ENCODE measurements at places on chromosomes 6 and 20.

- DNase-seq, result no peak
Observed at GRCh38 chr20:48040491-48040890, 255.2 kb upstream of the SULF2 start.

- DNase-seq, result no peak
Observed at GRCh38 chr6:6180684-6181083, 139.8 kb downstream of the F13A1 start.

GRCh38 chr6:150894935-150895552, 29.5 kb downstream of the MTHFD1L start:
- DNase-seq, result no peak

DNA sequence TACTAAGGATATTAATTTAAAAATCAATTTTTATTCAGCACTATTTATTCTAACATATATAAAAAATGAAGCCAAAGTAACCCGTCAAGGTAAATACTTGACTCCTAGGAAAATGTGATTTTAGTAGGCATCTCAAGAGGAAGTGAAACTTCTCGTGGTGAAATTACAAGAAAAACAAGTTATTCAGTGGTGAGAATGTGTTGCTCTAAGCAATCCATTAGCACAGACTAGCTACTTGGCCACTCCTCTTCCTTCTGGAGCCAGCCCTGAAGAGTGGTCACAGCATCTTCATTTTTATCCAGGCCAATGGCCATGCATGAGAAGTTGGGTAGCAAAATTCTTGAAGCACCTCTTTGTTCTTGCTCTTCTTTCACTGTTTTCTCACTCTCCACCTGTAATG, 40.4 kb upstream of the GFRAL start:
- no peak for DNase-seq

GRCh38 chr20:17168026-17168612, 58.7 kb upstream of the PCSK2 start:
- no peak for DNase-seq

GRCh38 chr20:63568170-63568981, 5.7 kb downstream of the HELZ2 start:
- DNase-seq, result no peak

DNA sequence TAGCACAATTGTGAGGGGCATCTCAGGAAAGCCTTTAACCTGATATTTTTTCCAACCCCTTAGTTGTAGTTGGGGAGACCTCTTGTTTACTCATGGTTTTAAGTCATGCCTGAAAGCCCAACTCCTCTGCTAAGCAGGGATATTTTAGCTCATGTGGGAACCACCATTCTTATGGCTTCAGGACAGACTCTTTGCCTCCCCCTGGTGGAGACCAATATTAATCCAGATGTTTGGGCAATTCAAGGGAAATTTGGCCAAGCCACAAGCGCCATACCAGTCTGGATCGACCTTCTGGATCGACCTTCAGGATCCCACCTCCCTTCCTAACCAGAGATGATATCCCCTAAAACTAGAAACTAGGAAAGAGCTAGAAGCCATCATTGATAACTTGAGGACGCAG, 211.2 kb downstream of the C6orf118 start:
- no peak for DNase-seq

GRCh38 chr6:133410638-133411435, 169.7 kb downstream of the EYA4 start:
- DNase-seq, result no peak

DNA sequence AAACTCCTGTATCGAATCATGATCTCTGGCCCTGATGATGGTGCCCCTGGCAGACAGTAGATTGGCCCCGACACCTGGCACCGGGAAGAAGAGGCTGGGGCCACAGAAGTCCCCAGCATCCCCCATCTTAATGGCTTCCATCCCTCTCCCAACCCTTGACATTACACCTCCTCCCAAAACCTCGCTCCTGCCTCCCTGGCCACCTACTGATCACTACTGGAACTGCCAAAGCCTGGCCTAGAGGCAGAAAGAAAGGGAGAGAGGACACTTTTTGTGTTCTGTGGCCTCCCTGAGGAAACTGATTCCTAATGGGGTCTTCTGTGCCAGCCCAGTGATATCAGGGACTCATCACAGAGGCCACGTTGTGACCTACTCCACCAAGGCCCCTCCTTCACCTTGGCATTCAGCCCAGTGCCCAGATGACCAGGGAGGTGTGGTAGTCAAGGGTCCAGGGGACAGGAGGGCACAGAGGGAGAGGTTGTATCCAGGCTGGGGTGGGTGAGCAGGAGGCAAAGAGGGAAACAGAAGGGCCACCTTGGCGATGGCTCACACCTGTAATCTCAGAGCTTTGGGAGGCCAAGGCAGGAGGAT, 6.1 kb downstream of the C20orf173 start:
- no peak for DNase-seq

GRCh38 chr6:154448448-154449096, 61.9 kb downstream of the CNKSR3 start:
- DNase-seq, result no peak

GRCh38 chr6:87093199-87093598, 1.7 kb downstream of the CGA start:
- no peak for DNase-seq

DNA sequence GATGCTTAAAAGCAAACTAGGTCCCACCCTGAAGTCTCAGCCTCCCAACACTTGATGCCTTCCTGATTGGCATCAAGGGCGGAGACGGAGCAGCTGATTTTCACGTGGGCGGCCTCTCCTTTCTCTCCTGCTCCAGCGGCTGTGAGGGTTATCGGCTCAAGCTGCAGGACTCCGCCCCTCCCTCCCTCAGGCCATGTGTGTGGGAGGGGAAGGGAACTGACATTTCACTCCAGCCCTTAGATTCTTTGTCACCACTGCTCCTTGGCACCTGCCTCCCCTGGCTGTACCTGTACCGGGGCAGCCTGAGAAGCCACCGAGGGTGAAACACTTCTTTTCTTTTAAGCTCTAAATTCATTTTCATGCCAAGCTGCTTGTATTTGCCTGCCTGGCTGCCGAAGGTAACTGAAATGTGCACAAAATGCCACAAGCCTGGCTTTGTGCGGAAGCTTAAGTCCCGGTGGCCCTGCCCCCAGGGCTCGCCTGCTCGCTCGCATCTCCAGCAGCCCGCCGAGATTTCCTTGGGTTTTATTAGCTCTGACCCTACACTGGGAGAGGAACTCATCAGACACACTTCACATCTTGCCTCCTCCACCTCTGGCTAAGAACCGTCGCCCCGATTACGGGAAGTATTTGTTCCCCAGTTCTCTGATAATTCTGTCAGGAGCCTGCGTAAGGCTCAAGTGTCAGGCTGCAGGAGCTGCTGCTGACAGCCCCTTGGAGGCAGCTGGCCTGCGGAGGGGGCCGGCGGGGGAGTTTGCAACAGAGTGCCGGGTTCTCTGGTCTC, 9.6 kb upstream of the CPNE5 start:
- no peak for DNase-seq

- DNase-seq, result no peak
Observed at GRCh38 chr6:159098636-159099106, 53.9 kb upstream of the TAGAP start.

- DNase-seq, result peak; percentile 11
Observed at GRCh38 chr6:4727671-4728435, 48.4 kb upstream of the CDYL start.

DNA sequence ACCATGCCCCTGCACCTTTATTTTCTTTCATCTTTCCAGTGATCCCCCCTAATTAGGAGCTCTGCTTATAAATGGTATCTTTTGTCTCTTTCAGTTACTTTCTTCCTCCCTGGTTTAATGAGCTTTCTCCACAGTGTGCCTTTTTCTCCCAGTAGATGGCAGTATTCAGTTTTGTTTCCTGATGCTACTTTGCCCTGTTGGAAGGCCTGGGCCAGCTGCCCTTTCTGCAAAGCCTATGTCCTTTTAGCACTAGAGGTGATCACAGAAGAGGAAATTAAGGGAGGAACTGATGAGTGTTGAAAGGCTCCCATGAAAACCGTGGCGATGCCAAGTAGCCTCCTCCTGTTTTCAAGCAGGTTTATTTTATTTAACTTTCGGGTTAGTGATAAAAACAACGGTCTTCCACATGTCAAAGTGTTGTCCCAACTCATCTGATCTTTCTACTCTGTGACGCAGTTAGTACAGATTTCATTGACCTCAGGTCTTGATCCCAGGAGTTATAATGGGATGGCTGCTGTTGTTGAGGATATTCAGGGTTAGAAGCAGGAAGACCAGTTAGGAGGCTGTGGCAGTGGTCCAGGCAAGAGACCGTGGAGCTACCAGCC, 184.2 kb upstream of the BMP2 start:
- DNase-seq, result no peak

- DNase-seq, result no peak
Observed at GRCh38 chr20:19915111-19915798, 101.9 kb upstream of the NAA20 start.

DNA sequence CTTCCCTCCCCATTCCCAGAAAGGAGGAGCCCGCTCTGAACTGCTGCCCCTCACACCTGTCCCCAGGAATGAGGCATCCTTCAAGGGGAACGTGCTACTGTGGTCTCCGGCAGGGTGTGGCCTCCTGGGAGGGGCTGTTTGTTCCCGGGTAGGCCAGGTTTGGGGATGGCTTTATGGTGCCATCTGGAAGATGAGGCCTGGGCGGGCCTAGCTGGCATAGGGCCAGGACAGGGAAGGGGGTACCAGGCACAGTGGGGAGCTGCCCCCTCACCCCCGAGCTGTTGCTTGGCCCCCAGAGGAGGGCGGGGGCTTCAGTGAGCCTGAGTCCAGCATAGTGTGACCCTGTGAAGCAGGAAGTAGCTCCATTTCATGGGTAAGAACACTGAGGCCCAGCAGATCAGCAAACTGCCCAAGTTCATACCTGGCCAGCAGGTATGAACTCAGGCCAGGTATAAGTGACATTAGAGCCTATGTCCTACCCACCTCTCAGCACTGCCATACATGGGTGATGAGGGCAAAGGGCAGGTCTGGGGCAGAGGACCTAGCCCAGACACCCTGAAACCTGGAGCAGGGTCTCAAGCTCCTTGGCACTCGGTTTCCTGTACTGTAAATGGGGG, 17.5 kb upstream of the SPDEF start:
- DNase-seq, result no peak

DNA sequence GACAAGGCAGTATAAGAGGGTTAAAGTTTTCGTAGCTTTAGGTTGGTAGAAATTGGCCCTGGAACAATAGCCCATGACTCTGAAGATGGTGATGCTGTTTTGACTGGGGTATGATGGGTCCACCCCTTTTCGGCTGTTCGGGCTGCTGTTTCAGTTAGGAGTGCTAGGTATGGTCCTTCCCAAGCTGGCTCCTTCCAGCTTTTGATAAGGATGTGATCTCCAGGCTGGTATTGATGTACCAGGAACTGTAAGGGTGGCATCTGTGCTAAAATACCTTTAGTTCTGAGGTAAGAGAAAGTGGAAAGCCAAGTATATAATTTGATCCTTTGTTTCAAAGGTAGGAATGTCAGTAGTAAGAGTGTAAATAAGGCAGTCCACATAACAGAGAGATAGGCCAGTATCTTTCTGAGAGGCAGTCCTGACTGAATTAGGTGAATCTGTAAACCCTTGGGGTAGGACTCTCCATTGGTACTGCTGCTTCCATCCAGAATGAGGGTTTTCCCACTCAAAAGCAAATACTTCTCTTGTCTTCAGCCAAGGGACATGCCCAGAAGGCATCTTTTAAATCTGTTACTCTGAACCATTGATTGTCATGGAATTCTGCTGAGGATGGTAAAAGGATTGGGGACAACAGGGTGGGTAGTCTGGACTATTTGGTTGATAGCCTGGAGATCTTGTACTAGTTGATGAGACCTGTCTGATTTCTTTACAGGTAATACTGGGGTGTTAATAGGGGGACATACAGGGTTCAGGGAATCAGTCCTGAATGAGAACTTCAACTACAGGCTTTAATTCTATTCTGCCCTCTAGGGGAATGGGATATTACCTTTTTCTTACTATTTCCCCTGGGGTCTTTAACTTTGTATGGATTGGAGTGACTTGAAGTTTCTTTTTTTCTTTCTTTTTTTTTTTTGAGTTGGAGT, 6.1 kb upstream of the ZNFX1 start:
- DNase-seq, result no peak

GRCh38 chr20:23128461-23129125, 42.5 kb upstream of the CD93 start:
- DNase-seq, result no peak

All from NK-92 treated with Interleukin-12 subunit alpha and Interleukin-12 subunit beta, amount 100 ng/mL, for 24 hours (cell line).